ENCODE measurements at places on chromosomes 7 and 10.
A peak's percentile ranks its signal among the peaks of the same experiment; 100 is the strongest.

DNA sequence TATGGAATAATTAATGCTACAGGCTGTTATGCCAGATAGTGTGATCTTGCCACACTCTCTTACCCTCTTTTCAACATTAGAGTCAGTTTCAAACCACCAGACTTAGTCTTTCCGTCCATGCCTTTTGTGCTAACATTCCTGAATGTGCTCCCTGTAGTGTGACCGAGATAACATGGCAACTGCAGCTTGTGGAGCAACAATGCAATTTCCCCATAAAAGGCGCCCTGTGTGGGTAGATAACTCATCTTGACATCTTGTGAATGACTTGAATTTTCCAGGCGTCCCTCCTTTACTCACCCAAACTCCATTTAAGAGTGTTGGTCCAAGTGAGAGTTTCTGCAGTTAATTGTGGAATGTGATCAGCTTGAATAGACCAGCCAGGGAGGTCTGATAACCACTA lies 99.6 kb downstream of the DNAH11 start:
- DNase-seq: peak; percentile 22

- DNase-seq: no peak
These were observed 11.3 kb downstream of the SLC16A9 start for GRCh38 chr10:59698326-59698725.

DNA sequence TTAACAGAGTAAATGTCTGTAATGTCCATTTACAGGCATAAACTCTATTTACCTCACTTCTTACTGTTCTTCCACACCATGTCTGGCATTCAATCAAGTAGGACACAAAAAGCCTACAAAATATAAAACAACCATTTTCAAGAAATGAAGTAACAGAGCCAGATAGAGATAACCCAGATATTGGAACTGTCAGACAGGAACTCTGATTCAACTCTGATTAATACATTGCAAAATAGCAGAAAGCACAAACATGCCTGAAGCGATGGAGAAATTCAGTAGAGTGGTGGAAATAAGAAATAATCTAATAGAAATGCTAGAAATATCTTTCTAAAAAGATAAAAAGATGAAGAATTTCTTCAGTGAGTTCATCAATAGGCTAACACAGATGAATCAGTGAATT lies 964.4 kb downstream of the PCDH15 start:
- no peak for DNase-seq

- DNase-seq: no peak
These were observed 12.0 kb downstream of the MTG1 start for GRCh38 chr10:133405844-133406527.

DNA sequence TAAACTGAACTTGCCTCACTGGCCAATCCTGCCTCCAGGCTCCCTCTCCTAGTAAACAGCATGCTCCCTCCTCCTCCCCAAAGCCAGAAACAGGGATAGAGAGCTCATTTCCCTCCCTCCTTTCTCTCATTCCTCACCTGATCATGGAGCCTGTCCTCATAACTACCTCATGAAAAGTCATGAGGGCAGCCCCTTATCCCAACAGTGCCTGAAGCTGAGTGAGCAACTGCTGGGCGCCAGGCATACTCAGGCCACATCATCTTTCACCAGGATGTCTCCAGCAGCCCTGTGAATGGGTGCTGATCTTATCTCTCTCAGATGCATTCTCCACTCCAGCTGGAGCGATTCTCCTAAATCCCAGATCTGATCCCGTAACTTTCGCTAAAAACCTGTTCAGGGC lies 307.2 kb downstream of the PRPF18 start:
- no peak for DNase-seq

DNA sequence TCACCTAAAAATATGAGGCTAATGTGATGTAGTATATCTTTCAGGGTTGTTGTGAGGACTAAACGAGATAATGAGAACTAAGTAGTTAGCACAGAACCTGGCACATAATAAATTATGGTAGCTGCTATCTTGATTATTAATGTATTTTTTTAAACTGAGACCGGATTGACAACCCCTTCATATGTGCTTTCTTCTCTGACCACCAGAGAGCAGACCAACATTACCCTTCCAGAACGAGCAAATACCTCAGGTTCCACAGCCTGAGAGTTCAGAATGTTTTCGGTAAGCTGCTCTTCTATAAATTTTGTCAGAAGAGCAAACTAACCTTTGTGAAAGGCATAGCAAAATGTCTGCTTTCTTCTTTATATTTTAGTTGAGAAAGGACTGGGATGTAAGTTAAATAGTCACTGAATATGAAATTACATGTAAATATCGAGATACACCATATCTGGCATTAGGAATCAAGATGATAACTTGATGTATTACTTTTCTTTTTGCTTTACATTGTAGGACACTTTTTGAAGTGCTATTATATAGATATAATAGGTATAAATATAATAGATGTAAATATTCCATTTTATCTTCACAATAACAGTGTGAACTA lies 13.6 kb upstream of the BPGM start:
- DNase-seq: peak; percentile 27

DNA sequence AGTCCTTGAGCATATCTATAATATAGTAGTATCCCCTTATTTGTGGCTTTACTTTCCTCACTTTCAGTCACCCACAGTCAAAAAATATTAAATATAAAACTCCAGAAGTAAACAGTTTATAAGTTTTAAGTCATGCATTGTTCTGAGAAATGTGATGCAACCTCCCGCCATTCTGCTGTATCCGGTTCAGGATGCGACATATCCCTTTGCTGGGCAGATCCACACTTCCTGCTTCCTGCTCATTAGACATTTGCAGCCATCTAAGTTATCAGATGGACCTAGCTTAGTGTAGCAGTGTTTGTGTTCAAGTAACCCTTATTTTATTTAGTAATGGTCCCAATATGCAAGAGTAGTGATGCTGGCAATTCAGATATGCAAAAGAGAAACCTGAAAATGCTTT lies 38.9 kb upstream of the BMS1 start:
- DNase-seq: no peak

DNA sequence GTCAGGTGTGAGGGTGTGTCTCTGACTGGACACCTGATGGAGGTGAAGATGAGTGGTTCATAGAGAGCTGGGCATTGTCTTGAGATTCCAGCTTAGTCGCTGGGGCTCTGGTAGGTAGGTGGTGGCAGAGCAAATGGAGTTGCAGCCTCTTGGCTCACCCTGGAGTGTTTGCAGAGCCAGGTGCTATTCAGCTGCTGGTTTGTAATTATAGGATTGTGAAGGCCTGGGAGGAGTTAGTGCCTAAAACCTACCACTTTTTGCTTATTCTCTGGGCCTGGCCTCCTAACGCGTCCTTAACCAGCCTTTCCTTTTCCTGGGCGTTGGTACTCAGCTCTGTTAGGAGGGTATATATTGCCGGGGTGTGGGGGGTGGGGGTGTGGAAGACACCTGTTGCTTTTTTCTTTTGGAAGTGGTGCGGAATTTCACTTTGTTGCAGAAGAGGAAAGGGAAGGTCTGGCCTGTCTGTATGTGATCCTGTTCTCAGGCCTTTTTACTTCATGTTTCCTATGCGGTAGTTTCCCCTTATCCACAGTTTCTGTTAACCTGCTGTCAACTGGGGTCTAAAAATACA lies 3.2 kb downstream of the PPRC1 start:
- DNase-seq: no peak

DNA sequence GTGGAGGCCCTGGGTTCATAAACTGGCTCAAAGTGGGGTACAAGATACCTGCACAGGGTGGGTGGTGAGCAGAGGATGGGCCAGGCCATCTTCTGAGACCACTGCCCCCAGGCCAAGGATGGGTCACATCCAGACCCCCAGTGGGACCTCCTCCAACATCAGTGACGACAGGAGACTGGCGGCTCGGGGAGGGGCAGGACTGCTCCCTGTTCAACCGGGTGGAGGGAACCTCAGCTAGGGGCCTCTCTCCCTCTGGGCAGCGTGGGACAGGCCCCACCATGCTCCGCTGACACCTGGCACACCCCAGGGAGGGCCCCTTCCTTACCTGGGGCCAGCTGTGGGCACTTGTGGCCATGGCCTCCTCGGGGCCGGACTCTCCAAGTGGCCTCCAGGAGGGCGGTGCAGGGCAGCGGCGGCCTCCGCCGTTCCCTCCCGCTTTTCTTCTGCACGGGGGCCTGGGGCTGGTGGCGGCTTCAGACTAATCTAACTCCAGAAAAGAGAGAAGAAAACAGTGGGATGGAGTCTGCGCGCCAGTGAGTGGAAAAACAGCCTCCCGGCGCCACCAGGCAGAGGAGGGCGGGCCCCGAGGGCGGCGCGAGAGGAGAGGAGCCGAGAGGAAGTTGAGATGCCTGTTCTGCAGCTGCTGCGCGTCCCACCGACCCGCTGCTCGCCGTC lies at the start of gene CALHM2:
CALHM2 (minus strand) TSS at position 540 of the 675 bp plus-strand sequence. CDS start 2,429 bp downstream, outside the sequence.
- DNase-seq: no peak

- no peak for DNase-seq
These were observed 11.2 kb downstream of the SMKR1 start for GRCh38 chr7:129513546-129513945.

DNA sequence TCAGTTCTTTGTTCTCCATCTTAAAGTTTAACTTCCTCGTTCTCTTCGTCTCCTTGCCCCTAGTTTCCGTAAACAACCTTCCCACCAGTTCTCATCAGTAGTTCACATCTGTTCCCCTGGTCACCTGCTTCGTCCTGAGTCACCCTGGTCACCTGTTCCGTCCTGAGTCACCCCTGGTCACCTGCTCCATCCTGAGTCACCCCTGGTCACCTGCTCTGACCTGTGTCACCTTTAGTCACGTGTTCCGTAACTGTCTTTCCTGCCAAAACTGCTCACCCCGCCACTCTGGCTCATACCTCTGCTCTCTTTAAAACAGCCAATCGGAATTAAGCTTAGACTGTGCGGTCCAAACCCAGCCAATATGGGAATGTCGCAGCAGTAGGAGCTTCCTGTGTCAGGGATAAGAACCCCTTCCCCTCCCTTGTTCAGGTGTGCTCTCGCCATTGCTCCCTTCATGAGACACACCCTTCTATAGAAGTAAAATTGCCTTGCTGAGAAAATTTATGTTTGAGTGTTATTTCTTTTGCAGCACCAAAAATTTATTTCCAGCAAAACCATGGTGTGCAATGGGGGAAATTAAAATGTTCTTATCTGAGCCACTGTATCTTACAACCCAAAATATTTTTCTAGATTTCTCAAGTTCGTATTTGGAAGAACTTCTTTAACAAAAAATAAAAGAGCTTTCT lies 112.2 kb downstream of the VIM start:
- DNase-seq: no peak

DNA sequence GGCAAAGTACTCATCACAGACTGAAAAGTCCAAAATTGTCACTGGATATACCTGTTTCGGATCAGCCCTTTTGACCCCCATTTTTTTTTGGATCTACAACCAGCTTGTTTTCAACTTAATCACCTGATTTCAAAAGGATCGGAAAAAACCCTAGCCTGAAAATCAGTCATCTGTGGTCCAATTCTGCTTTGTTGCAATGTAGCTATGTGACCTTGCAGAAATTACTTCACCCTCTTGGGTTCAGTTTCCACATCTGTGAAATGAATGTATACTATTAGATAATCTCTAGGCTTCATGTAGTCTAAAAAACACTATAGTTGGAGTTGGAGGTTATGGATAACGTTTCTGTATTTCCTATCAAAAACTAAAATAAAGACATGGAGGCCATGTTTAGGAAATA lies 37.1 kb downstream of the STEAP4 start:
- no peak for DNase-seq

DNA sequence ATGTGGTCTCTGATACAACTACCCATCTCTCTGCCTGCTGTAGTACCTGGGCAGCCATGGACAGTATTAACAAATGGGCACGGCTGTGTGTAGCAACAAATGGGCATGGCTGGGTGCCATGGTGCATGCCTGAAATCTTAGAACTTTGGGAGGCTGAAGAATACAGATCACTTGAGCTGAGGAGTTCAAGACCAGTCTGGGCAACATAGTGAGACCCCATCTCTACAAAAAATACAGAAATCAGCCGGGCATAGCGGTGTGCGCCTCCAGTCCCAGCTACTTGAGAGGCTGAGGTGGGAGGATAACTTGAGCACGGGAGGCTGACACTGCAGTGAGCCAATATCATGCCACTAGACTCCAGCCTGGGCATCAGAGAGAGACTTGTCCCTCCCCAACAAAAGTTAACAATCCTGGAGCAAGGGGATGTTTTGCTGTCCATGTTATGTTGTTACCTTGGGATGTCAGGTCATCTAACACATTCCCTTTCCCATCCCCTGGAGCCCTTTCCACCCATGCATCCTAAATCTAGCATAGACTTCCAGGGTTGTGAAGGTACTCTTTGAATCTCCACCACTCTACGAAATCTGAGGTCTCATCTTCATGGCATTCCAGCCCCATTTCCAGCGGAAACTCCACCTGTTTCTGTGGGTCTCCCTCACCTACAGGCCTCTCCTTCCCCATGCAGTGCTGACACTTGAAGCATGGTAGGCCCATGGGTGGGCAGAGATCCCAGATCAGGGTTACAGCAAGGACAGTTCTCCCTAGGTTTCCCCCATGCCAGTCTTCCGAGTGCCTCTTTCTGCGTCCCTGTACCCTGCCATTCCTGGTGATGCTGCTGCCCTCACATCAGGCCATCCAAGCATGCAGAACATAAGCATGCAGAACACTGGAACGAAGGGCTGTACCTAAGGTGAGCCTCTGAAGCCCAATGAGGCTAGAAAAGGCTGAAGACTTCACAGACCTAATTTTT lies 13.1 kb downstream of the FXYD4 start:
- no peak for DNase-seq

- no peak for DNase-seq
These were observed 60.9 kb downstream of the SPOCK2 start for GRCh38 chr10:72027498-72027897.

- no peak for DNase-seq
These were observed 76.0 kb upstream of the ADO start for GRCh38 chr10:62728479-62728878.

DNA sequence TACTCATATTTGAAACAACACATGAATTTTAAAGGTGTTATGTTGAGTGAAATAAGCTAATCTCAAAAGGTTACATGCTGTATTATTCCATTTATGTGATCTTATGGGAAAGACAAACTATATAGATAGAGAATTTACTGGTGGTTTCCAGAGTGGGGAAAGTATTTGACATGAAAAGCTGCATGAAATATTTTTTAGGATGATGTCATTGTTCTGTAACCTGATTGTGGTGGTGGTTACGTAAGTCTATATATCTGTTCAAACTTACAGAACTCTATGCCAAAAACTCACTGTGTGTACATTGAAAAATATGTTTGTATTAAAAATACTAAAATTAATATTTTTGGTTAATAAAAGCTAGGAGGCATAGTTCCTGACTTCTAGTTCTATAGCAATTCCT lies 453.0 kb downstream of the SORCS3 start:
- DNase-seq: no peak

DNA sequence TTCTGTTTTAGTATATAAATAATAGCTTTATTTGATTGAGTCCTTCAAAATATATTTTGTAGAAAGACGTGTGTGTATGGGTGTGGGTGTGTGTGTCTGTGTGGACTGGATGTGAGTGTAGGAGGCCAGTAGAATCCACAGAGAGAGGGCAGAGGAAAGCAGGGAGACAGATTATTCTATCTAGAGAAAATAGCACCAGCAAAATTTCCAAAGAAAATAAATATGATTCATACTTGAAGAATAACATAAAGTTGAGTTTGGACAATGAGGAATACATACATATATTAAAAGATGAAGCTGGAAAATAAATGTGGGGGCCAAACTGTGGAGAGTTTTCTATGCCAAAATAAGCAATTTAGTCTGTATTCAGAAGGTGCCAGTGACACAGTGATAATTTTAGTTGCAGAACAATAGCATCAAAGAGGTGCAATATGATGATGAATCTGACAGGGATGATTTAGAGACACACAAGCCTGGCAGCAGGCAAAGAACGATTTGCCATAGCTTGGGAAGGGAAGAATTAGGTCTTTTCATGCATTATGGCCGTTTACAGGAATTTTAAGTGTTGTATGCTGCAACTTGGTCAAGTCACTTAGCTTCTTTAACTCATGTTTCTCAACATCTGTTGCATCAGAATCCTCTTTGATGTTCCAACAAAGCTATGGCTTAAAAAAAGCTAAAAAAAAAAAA lies 121.3 kb downstream of the SEMA3A start:
- DNase-seq: no peak

Data from NT2/D1 (cell line).